Placental pericyte (primary cell): ENCODE measurements at places on chromosomes 3 and 15. TPM values are rescaled to one million over a fixed set of nuclear protein-coding genes. Genes with fewer than 3 reads are reported as not detected.

The SUMF1 gene
- total RNA-seq = 32.6 and 47.7 TPM in 2 replicates

The MASP1 gene
- total RNA-seq = 71.7 and 214 TPM in 2 replicates

The PATL2 gene
- 0.44 and 1.9 TPM in 2 replicates for total RNA-seq

The EXOG gene
- 7.0 and 12.6 TPM in 2 replicates for total RNA-seq

The LCTL gene
- total RNA-seq = not detected in 2 replicates

The ANKUB1 gene
- total RNA-seq = not detected in 2 replicates

The ACOX2 gene
- total RNA-seq = 4.2 and 5.9 TPM in 2 replicates

The SLC6A6 gene
- 14.4 and 60.4 TPM in 2 replicates for total RNA-seq

The CEP19 gene
- total RNA-seq = 1.6 and 2.2 TPM in 2 replicates

The LNP1 gene
- 3.0 and 4.2 TPM in 2 replicates for total RNA-seq

The ALDH1A2 gene
- total RNA-seq = 0.86 and 2.0 TPM in 2 replicates

The CLEC3B gene
- not detected in 2 replicates for total RNA-seq

The PSTPIP1 gene
- total RNA-seq = not detected in 2 replicates

The AADACL2 gene
- total RNA-seq = not detected in 2 replicates

The PLA1A gene
- total RNA-seq = not detected in 2 replicates

The BRPF1 gene
- total RNA-seq = 20.8 and 30.4 TPM in 2 replicates

The CTXN2 gene
- total RNA-seq = not detected in 2 replicates

The CSPG4 gene
- 15.3 and 83.2 TPM in 2 replicates for total RNA-seq

The FMN1 gene
- 0.22 and 3.0 TPM in 2 replicates for total RNA-seq

The IGSF10 gene
- 0.14 and 3.1 TPM in 2 replicates for total RNA-seq

The P2RY1 gene
- under 0.01 and 0.43 TPM in 2 replicates for total RNA-seq

The POTEB2 gene
- not detected in 2 replicates for total RNA-seq

The CHRNA3 gene
- under 0.01 TPM in 1 of 2 replicates, not detected in the other for total RNA-seq

The MESP1 gene
- total RNA-seq = under 0.01 TPM in 1 of 2 replicates, not detected in the other

The ACAD9 gene
- total RNA-seq = 45.1 and 50.5 TPM in 2 replicates

The FBXW12 gene
- total RNA-seq = not detected in 2 replicates

The SYNPR gene
- not detected in 2 replicates for total RNA-seq

The MME gene
- total RNA-seq = 354 and 1,210 TPM in 2 replicates

The GABRG3 gene
- not detected in 2 replicates for total RNA-seq

The ENTPD3 gene
- 0.22 and 0.29 TPM in 2 replicates for total RNA-seq

The CSTA gene
- total RNA-seq = 0.44 TPM in 1 of 2 replicates, not detected in the other

The DAG1 gene
- total RNA-seq = 62.4 and 126 TPM in 2 replicates

The FES gene
- total RNA-seq = 8.3 and 8.8 TPM in 2 replicates

The ONECUT1 gene
- not detected in 2 replicates for total RNA-seq

The STRA6 gene
- total RNA-seq = 33.3 and 99.9 TPM in 2 replicates

The TICRR gene
- 0.44 and 13.0 TPM in 2 replicates for total RNA-seq

The VPS13C gene
- total RNA-seq = 65.0 and 69.7 TPM in 2 replicates

The FBXO40 gene
- total RNA-seq = not detected in 2 replicates

The CACNA1D gene
- under 0.01 TPM in 2 replicates for total RNA-seq

The ASB14 gene
- 0.14 TPM in 1 of 2 replicates, not detected in the other for total RNA-seq

The CPNE9 gene
- not detected in 2 replicates for total RNA-seq

The DBR1 gene
- total RNA-seq = 5.9 and 19.2 TPM in 2 replicates

The BTLA gene
- not detected in 2 replicates for total RNA-seq

The SEC22A gene
- 30.2 and 45.7 TPM in 2 replicates for total RNA-seq

The ITIH1 gene
- total RNA-seq = not detected in 2 replicates

The LINS1 gene
- 13.8 and 20.6 TPM in 2 replicates for total RNA-seq

The TRIM59 gene
- 4.8 and 44.0 TPM in 2 replicates for total RNA-seq

The ARL13B gene
- total RNA-seq = 7.7 and 12.3 TPM in 2 replicates

The FAM174B gene
- total RNA-seq = 0.57 and 1.3 TPM in 2 replicates

The CD86 gene
- total RNA-seq = not detected in 2 replicates

The GNB4 gene
- total RNA-seq = 31.3 and 91.2 TPM in 2 replicates

The SLC12A8 gene
- 11.2 and 184 TPM in 2 replicates for total RNA-seq

The DNAH12 gene
- total RNA-seq = 0.14 and 0.22 TPM in 2 replicates

The CCR8 gene
- total RNA-seq = not detected in 2 replicates

The CD96 gene
- under 0.01 TPM in 1 of 2 replicates, not detected in the other for total RNA-seq

The SI gene
- total RNA-seq = not detected in 2 replicates

The TMEM212 gene
- total RNA-seq = not detected in 2 replicates

The CHRNB4 gene
- total RNA-seq = not detected in 2 replicates

The LYZL4 gene
- total RNA-seq = not detected in 2 replicates
